ENCODE measurements at places on chromosomes 2 and 18.

DNA sequence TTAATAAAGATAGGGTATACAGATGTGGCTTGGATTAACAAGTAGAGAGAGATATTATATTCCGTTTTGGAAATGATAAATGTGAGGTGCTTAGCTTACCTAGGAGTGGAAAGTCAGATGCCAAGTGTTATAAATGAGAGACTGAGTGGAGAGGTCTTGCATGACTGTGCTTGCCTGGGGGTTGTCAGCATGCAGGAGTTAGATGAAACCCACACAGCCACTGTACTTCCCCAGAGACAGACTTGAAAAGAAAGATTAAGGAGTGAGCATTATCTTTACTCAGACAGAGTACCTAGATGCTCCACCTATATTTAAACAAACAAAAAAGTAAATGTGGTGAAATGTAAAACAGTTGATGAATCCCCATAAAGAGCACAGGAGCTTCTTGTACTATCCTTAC lies 482.7 kb downstream of the RIT2 start:
- DNase-seq = no peak

GRCh38 chr2:161170958-161171932 lies 11.0 kb downstream of the TANK start:
- DNase-seq = no peak

- no peak for DNase-seq
These were observed 53.5 kb upstream of the C2orf15 start for GRCh38 chr2:99088017-99088416.

- DNase-seq = peak; percentile 57
These were observed 11.2 kb upstream of the B3GNT2 start for GRCh38 chr2:62184512-62185230.

DNA sequence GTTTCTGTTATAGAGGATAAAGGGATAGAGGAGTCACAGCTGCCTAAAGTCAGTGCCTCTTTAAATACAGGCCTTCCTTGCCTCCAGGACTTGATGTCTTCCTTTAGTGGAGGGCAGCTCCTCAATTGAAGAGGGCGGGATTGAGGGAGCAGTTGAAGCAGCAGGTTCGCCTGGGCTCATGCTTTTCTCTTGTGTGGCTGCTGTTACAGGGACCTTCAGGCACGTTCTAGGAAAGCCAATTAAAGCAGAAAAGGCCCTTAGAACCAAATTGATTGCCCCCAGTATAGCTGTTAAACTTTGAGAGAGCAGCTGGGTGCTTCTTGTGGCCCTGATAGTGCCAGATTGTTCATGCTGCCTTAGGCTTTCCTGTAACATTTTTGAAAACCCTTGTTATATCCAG lies 42.0 kb upstream of the LTBP1 start:
- DNase-seq = no peak

GRCh38 chr2:32691678-32692077 lies 63.8 kb downstream of the TTC27 start:
- no peak for DNase-seq

DNA sequence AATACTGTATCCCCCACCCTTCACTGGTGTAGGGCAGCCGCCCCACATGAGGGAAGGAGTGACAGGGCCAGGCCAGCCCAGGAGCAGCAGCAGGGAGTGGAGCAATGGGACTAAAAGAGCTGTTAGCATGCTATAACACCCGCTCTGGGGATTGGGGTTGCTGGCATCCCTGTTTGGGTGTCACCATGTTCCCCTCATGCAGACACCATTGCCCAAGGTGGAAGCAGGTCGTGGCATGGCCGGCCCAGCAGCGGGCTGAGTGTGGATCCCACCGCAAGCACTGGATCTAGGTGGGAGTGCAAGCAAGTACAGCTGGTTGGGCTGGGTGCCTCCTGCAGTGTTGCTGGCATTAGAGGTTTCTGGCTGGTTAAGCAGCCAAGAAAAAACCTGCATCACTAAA lies 3.3 kb upstream of the SULT6B1 start:
- no peak for DNase-seq

DNA sequence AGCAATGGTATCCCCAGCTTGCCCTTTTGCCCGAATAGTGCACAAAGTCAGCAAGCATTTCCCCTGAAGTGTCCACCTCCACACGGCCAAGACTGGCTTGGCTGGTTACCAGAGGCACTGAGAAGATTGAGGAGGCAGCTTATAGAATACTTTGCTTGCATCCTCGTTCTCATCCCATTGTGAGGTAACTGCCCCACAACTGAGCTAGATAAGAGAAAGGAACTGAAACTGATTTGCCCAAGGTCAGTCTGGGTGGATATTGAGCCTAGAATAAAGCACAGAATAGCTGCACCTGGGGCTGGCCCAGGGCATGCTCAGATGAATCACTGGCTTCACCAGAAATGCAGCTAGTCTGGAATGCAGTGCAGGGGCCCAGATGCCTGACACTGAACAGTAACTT lies 32.7 kb upstream of the MAP4K3 start:
- no peak for DNase-seq

DNA sequence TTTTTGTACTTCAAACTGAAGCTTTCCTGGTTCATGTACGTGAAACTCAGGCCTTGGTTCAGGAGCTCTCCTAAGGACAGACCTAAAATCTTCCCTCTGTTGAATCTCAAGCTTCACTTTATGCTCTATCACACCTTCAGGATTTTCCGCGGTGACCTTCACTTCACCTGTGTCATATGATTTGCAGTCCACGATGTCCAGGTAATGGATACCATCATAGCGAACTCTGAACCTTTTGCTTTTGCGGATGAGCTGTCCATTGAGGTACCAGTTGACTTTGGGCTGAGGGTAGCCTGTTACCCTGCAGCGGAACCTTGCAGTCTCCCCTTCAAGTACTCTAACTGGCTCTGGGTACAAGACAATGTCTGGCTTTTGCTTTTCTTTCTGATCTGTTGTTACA lies 31.2 kb downstream of the TTN start:
- no peak for DNase-seq

GRCh38 chr2:226656367-226656766 lies 143.3 kb downstream of the IRS1 start:
- DNase-seq = no peak

DNA sequence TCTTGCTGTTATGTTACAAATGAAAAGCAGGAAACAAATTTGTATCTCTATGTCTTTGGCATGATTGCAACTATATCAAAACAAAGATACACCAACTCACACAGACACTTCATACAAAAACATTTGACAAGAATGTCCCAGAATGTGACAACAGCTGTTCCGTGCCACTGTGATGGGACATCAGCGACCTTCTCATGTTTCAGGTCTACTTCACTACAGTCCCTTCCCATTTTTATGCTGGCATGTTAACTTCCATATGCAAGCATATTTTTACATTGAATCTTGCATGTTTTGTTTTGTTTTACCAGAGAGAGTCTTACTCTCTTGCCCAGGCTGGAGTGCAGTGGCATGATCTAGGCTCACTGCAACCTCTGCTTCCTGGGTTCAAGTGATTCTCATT lies 71.2 kb downstream of the STK25 start:
- no peak for DNase-seq

DNA sequence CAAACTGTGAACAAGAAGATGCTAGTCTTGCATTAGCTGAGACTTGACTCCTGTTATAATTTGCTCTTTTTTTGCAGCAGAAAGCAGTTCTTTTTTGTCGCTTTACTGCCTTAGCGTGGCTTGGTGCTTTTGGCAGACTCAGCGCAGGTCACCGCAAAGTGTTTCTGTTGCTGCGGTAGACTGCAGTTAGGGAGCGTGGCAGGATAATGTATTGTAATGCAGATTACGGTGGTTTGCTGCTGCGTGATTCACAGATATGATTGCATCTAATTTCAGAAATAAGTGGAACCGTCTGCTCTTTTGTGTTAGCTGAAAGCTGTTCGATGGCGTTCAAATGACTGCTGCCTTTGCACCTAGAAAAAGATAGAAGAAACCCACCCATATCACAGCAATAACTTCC lies 131.6 kb upstream of the SATB2 start:
- no peak for DNase-seq

GRCh38 chr18:50651334-50651733 lies 91.4 kb downstream of the MAPK4 start:
- DNase-seq = no peak

DNA sequence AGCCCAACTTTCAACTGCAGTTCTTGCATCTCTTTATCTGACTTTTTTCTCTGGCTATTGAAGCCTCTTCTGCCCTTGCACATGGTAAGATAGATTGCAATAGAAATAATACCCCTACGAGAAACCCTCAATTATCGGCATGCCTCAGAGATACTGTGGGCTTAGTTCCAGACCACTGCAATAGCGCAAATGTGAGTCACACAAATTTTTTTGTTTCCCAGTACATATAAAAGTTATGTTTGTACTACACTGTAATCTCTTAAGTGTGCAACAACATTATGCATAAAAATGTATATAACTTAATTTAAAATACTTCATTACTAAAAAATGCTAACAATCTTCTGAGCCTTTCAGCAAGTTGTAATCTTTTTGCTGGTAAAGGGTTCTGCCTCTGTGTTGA lies 124.7 kb downstream of the PDE1A start:
- DNase-seq = no peak

- DNase-seq = no peak
These were observed 159.3 kb upstream of the STK17B start for GRCh38 chr2:196330645-196331044.

- peak; percentile 55 for DNase-seq
These were observed 105.2 kb downstream of the NETO1 start for GRCh38 chr18:72762515-72763122.

- DNase-seq = no peak
These were observed 62.1 kb upstream of the NPAS2 start for GRCh38 chr2:100757621-100758394.

DNA sequence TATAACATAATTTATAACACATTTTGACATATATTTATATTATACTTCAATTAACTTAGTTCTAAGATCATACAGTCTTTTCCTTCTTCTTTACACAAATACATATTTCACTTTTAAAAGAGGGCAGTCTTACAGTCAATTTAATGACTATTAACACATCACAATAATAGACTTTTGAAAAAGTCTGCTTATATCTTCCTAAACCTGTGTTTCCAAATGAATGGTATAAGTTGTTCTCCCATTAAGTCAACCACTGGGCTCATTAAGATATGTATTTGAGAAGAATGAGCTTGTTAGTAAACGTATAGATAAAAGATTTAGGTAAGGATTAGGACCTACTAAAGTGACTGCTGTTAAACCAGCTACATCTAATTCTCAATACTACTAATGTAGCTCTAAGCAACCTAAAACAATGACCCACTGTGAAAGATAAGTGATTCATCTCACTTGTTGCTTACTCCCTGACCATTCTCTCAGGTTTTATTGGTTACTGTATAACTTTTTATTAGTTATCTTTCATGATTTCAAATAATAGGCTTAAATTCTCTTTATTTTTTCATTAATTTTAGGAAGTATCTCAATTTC lies 27.0 kb downstream of the SLC40A1 start:
- DNase-seq = no peak

- no peak for DNase-seq
These were observed 20.9 kb downstream of the GREB1L start for GRCh38 chr18:21262979-21263378.

GRCh38 chr18:65753520-65753919 lies 2.7 kb downstream of the CDH7 start:
- DNase-seq = peak; percentile 39

Data from left lung (tissue), 14 donors.